ENCODE measurements at places on chromosomes 1 and 21.

- no peak for DNase-seq
Measured at GRCh38 chr1:9444532-9444931, 94.7 kb upstream of the SLC25A33 start.

DNA sequence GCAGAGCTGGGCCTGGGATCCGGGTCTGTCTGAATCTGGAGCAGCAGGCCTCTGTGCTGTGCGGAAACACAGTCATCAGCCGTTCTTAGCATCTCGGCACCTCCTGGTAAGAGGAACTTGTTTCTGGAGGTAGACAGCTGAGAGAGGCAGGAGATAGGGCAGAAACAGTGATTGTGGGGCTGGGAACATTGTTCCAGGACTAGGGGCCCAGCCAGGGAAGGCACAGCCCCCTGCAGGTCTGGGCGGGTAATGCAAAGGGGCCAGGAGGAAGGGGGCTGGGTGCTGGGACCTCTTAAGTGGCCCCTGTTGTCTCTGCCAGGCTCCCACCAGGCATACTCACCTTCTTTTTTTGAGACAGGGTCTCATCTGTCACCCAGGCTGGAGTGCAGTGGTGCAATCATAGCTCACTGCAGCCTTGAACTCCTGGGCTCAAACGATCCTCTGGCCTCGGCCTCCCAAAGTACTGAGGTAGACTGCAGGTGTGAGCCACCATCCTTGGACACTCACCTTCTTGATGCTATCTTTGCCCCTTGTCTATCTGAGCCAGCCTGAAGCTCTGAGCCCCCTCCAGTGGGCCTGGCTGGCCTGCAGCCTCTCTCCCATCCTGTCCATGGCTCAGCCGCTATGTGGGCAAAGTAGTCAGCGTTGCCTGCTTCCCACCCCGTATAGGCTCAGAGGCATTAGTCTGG lies 134.3 kb upstream of the ZBTB40 start:
- DNase-seq: peak; percentile 43

GRCh38 chr1:147726168-147726567 lies 34.2 kb downstream of the GJA5 start:
- DNase-seq: no peak

GRCh38 chr21:32562426-32562825 lies 22.9 kb downstream of the TCP10L start:
- peak; percentile 35 for DNase-seq

- no peak for DNase-seq
Measured at GRCh38 chr1:187001198-187001889, 172.6 kb downstream of the PLA2G4A start.
